NCI-H187 (cell line): ENCODE measurements at places on chromosomes 1 and 21.

DNA sequence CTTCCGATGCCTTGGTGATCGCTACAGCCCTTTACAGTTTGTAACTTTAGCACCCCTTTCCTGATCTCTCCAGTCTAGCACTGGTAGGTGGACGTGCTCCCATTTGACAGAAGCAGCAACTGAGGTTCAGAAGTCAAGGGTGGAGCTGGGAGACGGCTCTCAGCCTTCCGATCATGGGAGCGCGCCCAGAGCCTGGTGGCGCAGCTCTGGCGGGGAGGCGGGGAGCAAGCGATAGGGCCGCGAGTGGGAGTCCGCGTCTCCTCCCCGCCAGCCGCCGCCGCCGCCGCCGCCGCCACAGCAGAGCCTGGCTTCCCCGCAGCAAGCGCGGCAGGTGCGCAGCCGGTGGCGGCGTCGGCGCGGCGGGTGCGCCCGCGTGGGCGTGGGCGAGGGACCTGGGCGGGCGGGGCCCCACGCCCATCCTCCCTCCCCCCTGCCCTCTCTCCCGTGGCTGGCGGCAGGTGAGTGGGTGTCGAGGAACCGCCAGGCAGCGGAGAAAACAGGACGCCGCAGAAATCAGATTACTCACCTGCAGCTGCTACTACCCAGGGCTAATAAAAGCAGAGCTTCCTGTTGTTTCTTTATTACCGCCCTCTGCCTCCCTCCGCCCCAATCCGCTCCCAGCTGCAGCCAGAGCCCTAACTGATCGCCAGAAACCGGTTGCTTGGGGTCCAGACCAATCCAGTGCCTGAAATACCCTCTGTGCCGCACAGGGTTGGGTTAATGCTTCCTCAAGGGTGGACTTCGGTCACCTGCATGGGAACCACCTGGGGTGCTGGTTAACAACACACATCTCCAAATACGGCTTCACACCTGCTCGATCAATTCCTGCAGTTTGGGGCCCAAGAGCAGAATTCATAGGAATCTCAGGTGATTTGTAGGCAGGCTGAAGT, 60.2 kb upstream of the ID3 start:
- peak; percentile 52 for DNase-seq

DNA sequence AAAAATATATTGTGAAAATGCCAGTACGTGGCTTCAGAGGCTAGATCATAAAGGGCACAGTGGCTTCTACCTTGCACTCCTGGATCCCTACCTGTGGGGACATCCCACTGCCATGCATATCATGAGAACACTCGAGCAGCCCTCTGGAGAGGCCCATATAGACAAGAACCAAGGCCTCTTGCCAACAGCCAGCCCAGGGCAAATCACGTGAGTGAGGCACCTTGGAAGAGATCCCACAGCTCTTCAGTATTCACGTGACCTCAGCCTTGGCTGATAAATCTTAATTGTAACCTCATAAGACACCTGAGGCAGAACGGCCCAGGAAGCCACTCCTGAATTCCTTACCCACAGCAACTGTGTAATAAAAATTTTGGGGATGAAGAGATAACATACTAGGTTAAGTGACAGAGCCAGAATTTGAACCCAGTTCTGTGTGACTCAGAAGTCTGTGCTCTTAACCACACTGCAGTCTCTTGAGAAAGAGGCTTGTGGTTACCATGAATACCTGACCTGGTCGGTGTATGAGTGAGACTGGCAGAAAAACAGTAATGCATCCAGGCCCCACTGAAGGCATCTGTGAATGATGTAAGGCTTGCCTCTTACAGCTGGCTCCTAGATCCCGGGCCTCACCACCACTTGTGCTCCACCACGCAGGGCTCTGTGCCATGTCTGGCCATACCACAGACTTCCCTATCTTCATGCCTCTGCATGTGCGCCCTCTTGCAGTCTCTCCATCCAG, 6.9 kb upstream of the A3GALT2 start:
- DNase-seq, result peak; percentile 64

DNA sequence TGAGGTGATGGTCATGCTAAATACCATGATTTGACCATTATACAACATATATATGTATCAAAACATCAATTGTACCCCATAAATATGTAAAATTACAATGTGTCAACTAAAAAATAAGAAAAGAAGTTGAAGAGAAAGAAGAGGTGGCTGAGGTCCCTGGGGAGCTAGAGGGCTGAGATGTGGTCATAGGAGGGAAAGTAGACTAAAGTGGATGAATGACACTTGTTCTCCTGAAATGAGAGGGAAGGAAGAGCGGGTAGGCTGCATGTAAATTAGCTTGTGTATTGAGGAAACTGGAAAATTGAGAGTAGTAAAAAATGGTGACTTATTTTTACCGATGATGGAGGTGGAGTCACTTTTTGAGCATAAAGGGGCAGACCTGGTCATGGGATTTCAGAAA, 117.0 kb downstream of the ST6GALNAC3 start:
- DNase-seq, result no peak

GRCh38 chr1:239899747-239900146, 191.9 kb upstream of the FMN2 start:
- DNase-seq, result no peak

DNA sequence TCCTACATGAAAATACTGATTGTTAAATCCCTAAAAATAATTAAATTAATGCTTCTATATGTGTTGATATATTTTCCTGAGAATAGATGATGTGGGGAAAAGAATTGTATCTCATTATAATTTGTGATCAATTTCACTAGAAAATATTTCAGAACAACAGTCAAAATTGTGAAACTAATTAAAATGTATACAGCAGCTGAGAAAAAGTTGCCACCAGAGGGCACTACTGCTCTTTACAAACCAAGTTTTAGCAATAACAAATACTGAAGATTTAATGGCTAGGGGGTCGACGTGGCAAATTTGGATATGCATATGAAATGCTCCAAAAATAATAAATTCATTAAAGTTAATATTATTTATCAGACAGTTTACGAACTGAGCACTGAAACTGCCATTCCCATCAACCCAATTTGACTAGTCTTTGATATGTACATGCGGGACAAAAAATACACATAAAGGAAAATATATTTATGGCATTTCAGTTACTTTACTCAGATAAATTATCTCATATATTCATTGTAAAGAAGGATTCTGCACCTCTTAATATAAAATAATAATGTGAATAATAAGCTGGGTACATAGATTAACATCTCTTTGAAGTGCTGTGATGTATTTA, 96.3 kb upstream of the TMPRSS15 start:
- no peak for DNase-seq

GRCh38 chr21:42635848-42636519, 17.4 kb upstream of the PDE9A start:
- no peak for DNase-seq

DNA sequence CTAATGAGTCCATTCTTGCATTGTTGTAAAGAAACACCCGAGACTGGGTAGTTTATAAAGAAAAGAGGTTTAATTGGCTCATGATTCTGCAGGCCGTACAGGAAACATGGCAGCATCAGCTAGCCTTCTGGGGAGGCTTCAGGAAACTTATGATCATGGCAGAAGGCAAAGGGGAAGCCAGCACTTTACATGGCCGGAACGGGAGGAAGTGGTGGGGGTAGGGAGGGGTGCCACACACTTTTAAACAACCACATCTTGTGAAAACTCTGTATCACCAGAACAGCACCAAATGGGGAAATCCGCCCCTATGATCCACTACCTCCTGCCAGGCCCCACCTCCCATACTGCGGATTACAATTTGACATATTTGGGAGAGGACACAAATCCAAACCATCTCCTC, 43.9 kb downstream of the NOS1AP start:
- DNase-seq, result no peak

GRCh38 chr1:11654137-11654938, at the start of the genes FBXO2 and FBXO44:
FBXO2 (minus strand) TSS chr1:11654429; CDS start chr1:11654340, 89 bp downstream.
FBXO44 (plus strand) TSS chr1:11654877; CDS start chr1:11655836, 959 bp downstream.
- DNase-seq, result no peak

- no peak for DNase-seq
Observed at GRCh38 chr21:15809818-15810217, 80.0 kb downstream of the USP25 start.

DNA sequence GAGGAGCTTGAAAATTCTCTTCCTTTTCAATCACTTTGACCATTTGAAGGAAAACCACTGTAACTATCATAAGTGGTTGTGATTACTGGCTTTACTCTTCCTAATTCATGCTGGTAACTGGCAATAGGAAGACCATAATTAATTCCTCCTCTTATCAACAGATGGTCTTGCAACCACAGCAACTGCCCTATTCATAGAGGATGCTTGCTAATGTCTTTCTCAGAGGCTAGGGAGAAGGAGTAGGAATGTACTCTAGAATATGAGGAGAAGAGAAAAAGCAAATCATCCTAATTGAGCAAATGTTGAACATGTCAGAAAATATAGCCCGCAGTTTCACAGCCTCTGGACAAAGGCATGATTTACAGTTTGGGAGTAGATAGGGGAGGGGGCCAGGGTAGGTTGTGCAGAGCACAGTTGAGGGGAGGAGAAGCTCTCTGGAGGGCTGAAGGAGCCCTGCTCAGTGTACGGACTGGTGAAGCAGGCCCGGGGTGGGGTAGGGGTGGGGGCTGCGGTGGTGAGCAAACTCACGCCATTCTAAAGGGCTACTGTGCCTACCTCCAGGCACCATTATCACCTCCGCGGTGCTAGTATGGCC, 192.9 kb downstream of the PCP4 start:
- DNase-seq, result no peak

DNA sequence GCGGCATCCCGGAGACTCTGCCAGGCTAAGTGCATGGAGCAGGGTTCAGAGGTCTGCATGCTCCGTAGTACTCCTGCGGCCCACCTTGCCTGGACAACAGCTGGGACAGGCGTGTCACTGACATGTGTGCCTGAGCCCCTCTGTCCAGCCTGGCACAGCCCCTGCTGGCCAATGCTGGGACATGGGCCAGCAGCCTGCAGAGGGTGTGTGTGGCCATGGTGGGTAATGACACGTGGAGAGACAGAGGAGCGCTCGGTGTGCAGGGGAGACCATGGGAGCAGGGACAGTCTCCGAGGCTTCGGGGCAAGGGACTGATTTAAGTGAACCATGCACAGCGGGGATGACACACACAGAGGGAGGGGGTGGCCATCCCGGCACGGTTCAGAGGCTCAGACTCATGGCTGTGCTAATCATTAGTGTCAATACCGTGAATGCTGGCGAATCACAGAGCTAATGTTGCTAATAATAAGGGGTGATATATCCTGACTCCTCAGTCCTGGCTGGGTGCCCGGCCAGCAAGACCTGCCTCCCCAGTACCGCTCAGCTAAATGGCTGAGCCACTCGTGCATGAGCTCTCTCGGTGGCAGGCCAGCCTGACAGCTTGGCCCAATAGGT, 41.5 kb downstream of the IGSF21 start:
- no peak for DNase-seq

DNA sequence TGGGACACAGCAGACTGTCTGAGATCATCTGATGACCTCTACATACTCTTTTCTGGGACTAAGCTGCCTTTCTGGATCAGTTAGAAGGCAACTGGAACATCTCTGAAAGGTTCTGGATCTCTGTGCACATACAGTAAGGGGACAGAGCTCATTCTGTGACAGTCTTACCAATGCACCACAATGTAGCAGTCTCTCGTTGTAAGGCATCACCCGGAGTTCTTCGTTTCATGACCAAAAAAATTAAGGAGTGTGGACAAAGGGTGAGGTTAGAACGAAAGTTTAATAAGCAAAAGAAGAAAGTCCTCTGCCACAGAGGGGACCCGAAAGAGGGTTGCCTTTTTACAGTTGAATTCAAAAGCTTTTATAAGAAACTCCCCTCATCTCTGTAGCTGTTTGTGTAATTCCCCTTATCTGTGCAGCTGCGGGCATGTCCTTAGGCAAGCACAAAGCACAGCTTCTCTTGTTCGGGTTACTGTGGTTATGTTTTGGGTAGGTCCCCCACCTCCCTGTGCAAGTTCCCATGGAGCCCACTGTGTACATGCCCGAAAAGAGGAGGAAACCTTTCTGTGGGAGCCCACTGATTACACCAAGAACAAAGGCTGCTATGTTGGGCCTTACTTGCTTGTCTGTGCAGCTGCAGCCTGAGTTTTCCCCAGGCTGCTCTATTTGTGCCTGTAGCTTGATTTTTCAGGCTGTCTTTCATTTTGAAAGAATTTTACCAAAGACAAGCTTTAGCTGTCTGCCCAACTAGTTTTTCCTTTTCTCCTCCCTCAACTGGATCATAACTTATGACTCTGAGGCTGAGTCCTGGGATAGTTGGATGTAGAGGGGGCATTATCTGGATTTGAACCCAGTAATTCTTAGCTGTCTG, 53.1 kb upstream of the CACNA1E start:
- DNase-seq, result no peak

GRCh38 chr21:14836950-14837349, 227.8 kb downstream of the NRIP1 start:
- DNase-seq, result no peak
